ENCODE measurements at places on chromosomes 4 and X.

GRCh38 chrX:15465896-15466651 is 27.1 kb downstream of the PIR start:
- DNase-seq: no peak

- no peak for DNase-seq
Measured at GRCh38 chr4:28548136-28548535, 1687.5 kb downstream of the STIM2 start.

GRCh38 chr4:180304321-180304720 is 1938.9 kb upstream of the TENM3 start:
- DNase-seq: no peak

- DNase-seq: no peak
Measured at GRCh38 chrX:129938081-129938480, 32.1 kb downstream of the UTP14A start.

DNA sequence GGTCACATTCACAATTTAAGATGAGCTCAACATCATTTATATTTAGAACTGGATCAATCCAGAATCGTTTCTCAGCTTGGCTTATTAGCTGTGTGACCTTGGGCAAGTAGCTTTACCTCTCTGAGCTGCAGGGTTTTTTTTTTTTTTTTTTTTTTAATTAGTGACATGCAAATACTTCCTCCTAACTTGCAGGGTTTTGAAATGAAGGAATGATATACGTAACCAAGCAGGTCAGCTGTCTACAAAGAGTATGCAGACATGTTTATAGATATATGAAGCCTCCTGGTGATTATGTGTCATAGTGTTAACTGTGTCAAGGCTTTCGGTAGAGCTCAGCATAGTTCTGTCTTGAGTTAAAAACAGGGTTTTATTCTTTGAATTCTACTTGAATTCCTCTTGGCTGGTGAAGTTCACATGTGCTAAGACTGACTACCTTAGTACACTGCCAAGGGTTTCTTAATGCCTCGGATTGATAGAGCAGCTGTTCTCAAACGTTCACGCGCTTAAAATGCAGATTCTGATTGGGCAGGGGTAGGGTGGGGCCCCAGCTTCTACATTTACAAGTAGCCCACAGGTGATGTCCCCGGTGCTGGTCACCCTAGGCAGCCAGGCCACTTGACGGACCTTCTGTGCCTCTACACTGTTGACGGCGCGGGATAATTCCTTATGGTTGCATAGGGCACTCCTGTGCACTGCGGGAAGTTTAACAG is 654 bp upstream of the STS start:
- no peak for DNase-seq
